ENCODE measurements at places on chromosomes 5 and 9. TPM values are rescaled to one million over a fixed set of nuclear protein-coding genes. Genes with fewer than 3 reads are reported as not detected.

Gene SPINK13
- total RNA-seq = not detected

Gene TAF1L
- total RNA-seq = under 0.01 TPM

- DNase-seq = no peak
These were observed 204.8 kb downstream of the TMEM161B start for GRCh38 chr5:88063813-88064212.

- no peak for DNase-seq
These were observed 10.9 kb upstream of the PHYHD1 start for GRCh38 chr9:128909859-128910258.

- no peak for DNase-seq
These were observed 48.7 kb upstream of the SLC46A2 start for GRCh38 chr9:112939418-112939817.

GRCh38 chr9:131279863-131280570 lies 3.7 kb upstream of the FAM78A start:
- DNase-seq = no peak

Data from lung microvascular endothelial cell (primary cell).